ENCODE measurements at places on chromosomes 5 and 9. TPM values are rescaled to one million over a fixed set of nuclear protein-coding genes. Genes with fewer than 3 reads are reported as not detected.

The CD14 gene
- total RNA-seq: not detected

The FOXD4L4 gene
- total RNA-seq: 0.53 TPM

The ZNF300 gene
- 6.0 TPM for total RNA-seq

The SELENOP gene
- total RNA-seq: 36.2 TPM

The PDZD2 gene
- total RNA-seq: 8.4 TPM

The IL31RA gene
- total RNA-seq: 3.5 TPM

The SHOC1 gene
- total RNA-seq: not detected

The LMBRD2 gene
- 3.8 TPM for total RNA-seq

The SLC6A7 gene
- total RNA-seq: not detected

The SLC25A2 gene
- not detected for total RNA-seq

The MRRF gene
- 26.7 TPM for total RNA-seq

The CDH6 gene
- 22.1 TPM for total RNA-seq

The MYMK gene
- not detected for total RNA-seq

The NMUR2 gene
- total RNA-seq: 0.87 TPM

The ADAMTS13 gene
- total RNA-seq: 3.6 TPM

The PCDHGA9 gene
- 4.5 TPM for total RNA-seq

The FBXL17 gene
- total RNA-seq: 11.7 TPM

The ENTREP1 gene
- total RNA-seq: 5.7 TPM

The FOXB2 gene
- total RNA-seq: not detected

The NDUFS6 gene
- 92.5 TPM for total RNA-seq

The NME5 gene
- total RNA-seq: 5.8 TPM

The HNRNPH1 gene
- 341 TPM for total RNA-seq

The CDC37L1 gene
- total RNA-seq: 4.9 TPM

The KCNV2 gene
- not detected for total RNA-seq

The HDAC3 gene
- 30.9 TPM for total RNA-seq

The MRPS2 gene
- total RNA-seq: 52.0 TPM

The IRF1 gene
- total RNA-seq: 73.6 TPM

The SEPTIN8 gene
- 65.0 TPM for total RNA-seq

The OR1J2 gene
- not detected for total RNA-seq

The PCYOX1L gene
- total RNA-seq: 19.0 TPM

The PCDHGA4 gene
- 9.2 TPM for total RNA-seq

The CMYA5 gene
- 0.06 TPM for total RNA-seq

The SHISAL2B gene
- not detected for total RNA-seq

The CCL28 gene
- total RNA-seq: 0.87 TPM

The GNA14 gene
- total RNA-seq: 43.6 TPM

The SEMA6A gene
- total RNA-seq: 9.3 TPM

The PHYHD1 gene
- total RNA-seq: 0.23 TPM

The FGD3 gene
- total RNA-seq: not detected

The PCDHB7 gene
- total RNA-seq: 2.4 TPM

The SGCD gene
- total RNA-seq: 0.05 TPM

The FCN1 gene
- not detected for total RNA-seq

The TRIM36 gene
- total RNA-seq: 2.4 TPM

The CDC20B gene
- total RNA-seq: 0.23 TPM

The MLANA gene
- total RNA-seq: not detected

The SPINK4 gene
- total RNA-seq: not detected

The GFI1B gene
- not detected for total RNA-seq

The PRRT1B gene
- not detected for total RNA-seq

The KCNIP1 gene
- total RNA-seq: 0.76 TPM

The SLC34A1 gene
- not detected for total RNA-seq

The FGF1 gene
- 1.5 TPM for total RNA-seq

The FOXD4 gene
- total RNA-seq: not detected

The RANBP17 gene
- 12.9 TPM for total RNA-seq

The COL15A1 gene
- 5.8 TPM for total RNA-seq

The NDFIP1 gene
- total RNA-seq: 56.0 TPM

The HACD4 gene
- 2.8 TPM for total RNA-seq

The GAS1 gene
- 2.3 TPM for total RNA-seq

The PGM5 gene
- 1.4 TPM for total RNA-seq

The DMRT2 gene
- total RNA-seq: not detected

All from glomerular endothelial cell (primary cell).